SK-MEL-5 (cell line): ENCODE measurements at places on chromosomes 1 and 21.

- no peak for DNase-seq
Measured at GRCh38 chr21:37455504-37455911, 88.9 kb downstream of the DYRK1A start.

DNA sequence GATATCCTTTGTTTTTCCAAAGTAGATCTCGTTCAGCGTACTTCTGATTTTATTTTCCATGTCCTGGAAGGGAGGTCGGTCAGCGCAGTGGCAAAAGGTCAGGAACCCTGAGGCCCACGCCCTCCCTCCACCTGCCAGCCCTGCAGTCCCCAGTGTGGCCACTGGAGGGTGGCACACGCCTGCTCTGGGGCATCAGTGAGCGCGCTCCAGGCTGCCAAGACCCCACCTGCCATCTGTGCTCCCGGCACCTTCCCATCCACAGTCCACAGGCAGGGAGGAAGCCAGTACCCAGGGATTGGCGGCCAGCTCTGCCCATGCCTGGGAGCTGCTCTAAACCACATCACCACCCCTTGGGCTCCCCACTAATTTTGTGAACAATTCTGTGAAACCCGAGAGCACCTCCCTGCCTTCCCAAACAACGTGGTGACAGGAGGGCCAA is 32.3 kb downstream of the SLC66A1 start:
- peak; percentile 50 for DNase-seq

DNA sequence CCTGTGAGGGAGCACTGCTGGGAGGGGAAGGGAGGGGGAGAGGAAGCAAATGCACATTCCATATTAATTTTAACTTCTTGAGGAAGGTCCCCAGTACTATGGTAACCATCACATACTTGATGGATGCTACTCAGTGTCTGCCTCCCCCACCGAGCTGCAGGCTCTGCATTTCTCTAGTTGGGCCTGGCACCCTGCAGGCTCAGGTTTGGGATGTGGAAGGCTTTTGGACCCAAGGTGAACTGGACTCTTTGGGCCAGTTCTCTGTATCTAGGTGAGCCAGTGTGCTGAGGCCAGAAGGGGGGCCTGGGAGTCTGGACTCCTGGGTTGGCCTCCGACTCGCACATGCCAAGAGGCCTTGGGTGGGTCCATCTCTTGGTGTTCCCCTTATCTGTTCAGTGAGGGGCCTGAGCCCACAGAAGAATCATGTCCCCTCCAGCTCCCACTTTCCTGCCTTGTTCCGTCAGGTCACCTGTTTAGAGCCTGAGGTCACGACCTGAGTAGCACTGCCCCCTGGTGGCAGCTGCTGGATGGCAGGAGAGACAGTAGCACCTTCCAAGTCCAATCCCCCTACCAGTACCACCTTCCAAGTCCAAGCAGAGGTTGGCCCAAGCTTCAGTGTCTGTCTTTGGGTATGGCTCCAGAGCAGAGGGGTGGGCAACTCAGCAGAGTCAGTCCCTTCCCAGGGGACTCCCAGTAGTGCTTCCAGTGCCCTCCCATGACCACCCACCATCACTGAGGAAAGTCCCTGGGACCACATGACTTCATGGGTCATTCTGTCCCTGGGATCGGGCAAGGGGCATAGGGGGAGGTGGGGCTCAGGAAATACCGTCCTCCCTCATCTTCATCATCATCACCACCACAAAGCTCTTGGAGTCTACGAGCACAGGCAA is 241.8 kb downstream of the TRABD2B start:
- peak; percentile 61 for DNase-seq

DNA sequence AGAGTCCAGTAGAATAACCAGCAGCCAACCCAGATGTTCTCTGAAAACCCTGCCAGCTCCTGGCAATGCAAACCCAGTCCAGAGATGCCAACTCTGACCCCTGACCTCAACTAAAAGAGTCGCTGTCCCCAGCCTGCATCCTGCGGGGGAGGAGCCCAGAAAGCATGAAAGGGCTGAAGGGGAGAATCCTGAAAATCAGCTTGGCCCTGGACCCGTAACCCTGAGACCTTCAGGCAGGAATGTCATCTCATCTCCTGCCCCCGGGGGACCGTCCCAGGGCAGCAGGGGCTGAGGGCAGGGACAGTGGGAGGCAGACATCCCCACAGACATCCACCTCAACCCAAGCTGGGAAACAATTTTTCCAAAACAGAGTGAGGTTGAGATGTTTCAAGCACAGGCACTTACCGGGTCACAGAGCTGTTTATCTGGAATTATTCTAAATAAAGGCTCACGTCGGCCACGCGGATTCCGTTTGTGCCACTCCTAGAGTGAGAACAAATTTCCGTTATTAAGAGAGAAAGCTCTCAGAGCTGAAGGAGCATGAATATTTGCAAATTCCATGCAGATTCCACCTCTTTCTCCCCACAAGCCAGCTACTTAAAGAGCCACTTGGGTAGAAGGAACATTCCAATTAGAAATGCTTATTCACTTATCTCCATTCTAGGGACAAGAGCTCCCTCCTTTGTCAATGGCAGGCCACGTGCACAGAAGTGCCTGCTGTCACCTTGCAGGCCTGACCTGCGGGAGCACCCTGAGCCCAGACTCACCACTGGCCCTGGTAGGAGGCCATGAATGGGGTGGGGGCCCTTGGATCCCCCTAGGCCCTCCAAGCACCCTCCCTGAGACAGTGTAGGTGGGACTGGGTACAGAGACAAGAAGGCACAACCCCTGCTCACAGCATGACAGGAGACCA is 240.1 kb downstream of the NPHP4 start:
- no peak for DNase-seq

DNA sequence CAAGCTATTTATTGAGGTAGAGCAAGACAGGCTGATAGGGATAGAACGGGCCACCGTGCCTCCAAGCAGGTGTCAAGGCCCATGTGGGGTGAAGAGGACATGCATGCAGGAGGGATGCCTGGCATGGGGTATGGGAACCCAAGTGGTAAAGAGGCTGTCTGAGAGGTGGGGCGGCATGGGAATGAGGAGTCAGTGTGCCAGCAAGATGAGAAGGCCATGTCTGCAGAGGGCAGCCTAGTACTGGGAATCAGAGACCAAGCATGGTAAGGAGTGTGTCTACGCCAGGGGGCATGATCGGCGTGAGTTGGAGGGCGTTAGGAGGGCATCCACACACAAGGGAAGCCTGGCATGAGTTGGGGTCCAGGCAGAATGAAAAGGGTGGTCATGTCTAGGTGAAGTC is 303.7 kb upstream of the PLD5 start:
- peak; percentile 47 for DNase-seq

DNA sequence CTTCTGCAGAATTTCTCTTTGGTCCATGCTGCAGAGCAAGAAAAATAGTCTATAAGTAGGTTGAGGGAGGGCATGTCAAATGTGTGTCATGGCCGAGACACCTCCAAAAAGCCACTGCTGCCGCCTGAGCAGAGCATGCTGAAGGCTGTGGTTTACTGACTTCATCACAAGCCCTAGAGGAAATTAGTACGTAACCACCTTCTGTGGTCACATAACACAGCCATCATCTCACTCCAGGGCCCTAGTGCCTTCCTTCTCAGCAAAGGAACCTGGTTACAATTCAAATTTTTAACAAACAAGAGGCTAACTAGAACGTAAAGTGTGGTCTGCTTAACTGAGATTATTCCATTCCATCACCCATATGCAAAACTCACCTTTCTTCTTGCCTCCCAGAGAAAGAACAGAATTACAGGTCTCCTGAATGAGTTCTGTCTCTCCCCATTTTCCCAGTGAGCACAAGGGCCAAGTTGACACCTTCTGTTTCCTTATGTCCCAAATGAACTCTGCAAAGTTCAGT is at the start of gene PTPN22:
TSS of gene PTPN22 (minus strand) at position 116 of the 517 bp plus-strand sequence.
- DNase-seq = no peak

DNA sequence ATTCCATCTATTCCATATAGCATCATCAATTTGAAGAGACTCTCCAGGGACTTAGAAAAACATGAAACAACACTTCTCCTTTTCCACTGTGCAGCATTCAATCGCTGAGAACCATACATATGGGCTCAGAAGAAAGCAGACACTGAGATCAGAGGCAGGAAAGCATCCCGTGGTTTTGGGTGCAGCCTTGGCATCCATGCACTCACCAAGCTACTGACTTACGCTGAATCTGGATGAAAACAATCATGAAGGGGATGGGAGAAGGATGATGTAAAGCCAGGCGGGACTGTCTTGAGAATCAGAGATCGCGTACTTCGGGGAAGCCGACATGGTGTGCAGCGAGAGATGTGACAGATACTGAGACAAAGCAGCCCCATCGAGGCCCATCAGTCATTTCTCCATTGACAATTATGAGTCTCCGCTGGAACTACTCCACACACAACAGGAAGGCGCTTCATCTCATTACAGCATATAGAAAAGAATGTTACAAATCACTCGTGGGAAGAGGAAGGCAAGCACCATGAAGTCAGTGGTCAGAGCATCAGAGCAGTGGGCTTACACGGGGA is 2.3 kb upstream of the TIAM1 start:
- no peak for DNase-seq

GRCh38 chr1:110312188-110313121 is 26.7 kb upstream of the RBM15 start:
- DNase-seq = peak; percentile 75

DNA sequence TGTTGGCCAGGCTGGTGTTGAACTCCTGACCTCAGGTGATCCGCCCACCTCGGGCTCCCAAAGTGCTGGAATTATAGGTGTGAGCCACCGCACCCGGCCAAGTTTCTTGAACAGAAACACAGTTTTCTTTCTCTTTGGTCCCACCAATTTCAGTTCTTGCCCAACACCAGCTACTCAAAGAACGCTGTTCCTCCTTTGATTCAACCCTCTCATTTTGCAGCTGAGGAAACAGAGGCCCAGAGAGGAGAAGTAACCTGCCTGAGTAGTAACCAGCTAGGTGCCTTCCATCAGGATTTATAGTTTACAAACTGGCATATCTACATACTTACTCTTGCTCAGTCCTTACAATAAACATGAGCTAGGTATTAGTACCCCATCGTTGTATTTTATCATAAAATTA is 119.9 kb downstream of the SYF2 start:
- no peak for DNase-seq

- no peak for DNase-seq
Measured at GRCh38 chr1:6198646-6199297, 623 bp downstream of the RPL22 start.

DNA sequence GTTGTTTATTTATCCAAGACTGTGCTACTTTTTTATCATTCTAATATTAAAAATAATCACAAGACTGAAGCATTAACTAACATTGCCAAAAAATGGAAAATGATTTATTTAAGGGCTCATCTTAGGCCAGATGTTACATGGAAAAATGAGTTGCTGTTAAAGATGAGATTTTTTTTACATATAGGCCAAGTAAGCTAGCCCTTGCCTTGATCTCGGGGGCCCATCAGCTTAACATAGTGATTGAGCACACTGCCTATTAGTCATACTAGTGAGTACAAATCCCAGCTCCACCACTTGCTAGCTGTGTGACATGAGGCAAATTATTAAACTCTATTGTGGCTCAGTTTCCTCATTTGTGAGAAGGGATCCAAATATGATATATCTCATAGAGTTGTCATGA is 275.9 kb upstream of the SNX7 start:
- DNase-seq = no peak

DNA sequence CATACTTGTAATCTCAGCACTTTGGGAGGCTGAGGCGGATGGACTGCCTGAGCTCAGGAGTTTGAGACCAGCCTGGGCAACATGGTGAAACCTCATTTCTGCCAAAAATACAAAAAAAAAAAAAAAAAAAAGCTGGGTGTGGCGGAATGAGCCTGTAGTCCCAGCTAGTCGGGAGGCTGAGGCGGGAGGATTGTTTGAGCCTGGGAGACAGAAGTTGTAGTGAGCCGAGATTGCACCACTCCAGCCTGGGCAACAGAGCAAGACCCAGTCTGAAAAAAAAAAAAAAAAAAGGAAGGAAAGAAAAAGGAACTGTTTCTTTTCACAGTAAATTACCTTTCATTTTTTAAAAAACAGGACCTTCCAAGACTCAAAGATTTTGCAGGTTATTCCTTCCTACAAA is 29.5 kb downstream of the LIN9 start:
- no peak for DNase-seq

- no peak for DNase-seq
Measured at GRCh38 chr1:19647643-19648042, 3.5 kb downstream of the NBL1 start.

DNA sequence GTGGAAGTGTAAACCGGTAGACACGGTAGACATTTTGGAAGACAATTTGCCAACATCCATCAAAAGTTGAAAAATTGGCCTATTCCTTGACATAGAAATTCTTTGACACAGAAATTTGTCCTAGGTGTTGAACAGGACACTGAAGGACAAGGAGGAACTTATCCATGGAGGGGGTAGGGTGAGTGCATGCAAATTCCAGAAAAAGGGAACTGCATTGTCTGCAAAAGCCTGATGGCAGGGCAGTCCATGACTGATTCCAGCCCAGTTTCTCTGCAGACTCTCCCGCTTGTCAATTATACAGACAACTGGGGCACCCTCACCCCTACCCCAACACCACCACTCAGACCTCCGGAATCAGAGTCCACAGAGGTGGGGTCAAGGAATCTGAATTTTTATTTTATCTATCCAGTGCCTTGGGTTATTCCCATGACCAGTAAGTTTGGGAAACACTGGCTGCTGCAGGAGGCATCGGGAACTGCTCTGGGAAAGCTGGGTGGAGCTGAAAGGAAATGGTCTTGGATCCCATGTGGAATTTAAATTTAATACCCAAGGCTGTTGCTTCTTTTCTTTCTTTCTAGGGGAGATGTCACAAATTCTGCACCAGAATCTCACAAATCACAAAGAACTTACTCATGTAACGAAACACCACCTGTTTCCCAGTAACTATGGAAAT is 103.3 kb upstream of the SLC45A1 start:
- peak; percentile 17 for DNase-seq

- no peak for DNase-seq
Measured at GRCh38 chr1:63858153-63858552, 84.3 kb downstream of the ROR1 start.

DNA sequence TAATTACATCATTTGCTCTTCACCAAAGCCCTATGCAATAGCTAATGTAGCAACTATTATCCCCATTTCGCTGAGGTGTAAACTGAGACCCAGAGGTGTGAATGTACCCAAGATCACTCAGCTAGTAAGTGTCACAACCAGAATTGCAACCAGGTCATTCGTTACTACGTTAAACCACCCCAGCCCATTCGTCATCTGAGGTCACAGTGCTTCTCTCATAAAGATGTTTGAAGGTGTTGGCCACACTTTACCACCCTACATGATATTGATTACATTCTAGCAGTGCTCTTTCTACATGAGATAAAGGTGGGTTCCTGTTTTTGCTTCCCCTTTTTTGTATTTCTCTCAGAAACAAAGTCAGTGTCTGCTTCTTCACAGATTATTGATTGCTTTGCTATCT is 195.3 kb downstream of the ZBTB18 start:
- no peak for DNase-seq

DNA sequence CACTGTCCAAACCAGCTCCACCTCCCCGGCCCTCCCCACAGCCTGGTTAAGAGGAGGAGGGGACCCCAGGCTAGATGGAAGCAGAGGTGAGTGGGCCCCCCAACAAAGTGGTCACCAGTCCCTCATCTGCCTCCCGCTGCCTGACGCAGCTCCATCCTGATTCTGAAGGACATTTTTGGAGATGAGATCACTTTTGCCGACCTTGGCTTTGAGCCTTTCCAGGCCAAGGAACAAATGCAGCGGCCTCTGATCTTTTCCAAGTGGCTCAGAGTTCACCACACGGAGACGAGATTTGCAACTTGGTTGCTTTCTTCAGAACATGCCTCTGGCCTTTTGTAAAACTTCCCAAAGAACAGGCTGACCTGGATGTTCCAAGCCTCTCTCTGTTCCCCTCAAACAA is 223.1 kb downstream of the NPHP4 start:
- DNase-seq = no peak

- no peak for DNase-seq
Measured at GRCh38 chr1:245987219-245987545, 519.9 kb downstream of the SMYD3 start.
